Stimulated activated CD4-positive, alpha-beta T cell treated with anti-CD3 and anti-CD28 coated beads, Interleukin-15, amount 100 ng/mL, for 1 hour (primary cell): ENCODE measurements at places on chromosomes 13 and 19.

GRCh38 chr13:108566413-108567170 is 62.8 kb upstream of the MYO16 start:
- DNase-seq, result no peak

DNA sequence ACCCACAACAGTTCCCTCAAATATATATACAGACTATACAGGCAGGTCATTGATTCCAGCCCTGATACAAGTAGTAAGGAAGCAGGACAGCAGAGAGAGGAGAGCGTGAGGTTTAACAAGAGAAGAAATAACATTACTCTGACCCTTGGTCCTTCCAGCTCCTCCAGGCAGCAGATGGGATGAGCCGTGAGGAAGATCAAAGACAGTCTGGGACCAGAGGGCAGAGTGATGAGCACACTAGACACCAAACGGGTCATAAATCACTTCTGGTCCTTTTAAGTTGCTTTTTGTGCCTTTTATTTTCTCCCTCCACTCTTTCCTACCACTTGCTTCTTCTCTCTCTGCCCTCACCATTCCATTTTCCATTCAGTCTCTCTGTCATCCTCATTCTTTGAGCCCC is 16.9 kb upstream of the MICU2 start:
- DNase-seq, result no peak

DNA sequence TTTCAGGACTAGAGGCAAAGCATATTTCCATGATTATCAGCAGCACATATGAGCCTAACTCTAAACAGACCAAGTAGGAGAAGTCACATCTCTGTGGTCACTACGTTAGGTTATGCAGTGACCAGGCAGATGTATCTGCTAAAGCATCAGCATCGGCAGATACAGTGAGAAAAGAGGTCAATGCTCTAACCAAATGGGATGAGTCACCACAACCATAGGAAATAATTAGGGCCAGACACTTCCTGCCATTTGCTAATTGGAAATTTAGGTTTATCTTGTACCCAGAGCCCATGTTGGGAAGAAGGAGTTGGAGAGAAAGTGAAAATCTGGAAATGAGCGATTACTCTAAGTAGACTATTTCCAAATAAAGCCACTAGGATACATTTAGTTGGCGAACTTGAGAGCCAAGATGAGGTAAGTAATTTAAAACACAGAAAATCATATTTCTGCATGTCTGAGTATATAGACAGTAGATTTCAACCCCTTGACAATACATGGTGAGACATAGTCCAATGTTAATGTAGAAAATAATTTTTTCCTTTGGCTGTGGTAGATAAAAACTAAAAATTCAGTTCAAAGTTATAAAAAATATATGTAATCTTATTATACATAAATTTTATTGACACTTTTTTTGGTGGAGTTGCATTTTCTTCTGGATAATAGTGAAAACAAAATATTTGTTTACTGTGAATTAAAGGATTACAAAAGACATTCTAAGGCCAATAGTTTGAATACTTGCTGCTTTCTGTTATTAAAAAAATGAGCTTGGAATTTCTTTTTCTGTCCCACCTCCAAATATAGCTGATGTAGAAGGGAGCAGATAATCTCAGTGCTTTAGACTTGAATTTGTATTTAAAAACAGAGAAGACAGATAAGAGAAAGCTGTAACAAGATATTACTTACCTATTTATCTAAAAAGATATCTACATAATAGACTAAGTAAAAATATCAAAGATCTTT is 104.4 kb upstream of the CSNK1A1L start:
- no peak for DNase-seq

GRCh38 chr19:3482507-3483225 is 575 bp downstream of the SMIM44 start:
- no peak for DNase-seq

GRCh38 chr13:114044486-114044885 is 70.6 kb upstream of the C13orf46 start:
- no peak for DNase-seq

- peak; percentile 57 for DNase-seq
Observed at GRCh38 chr19:54462655-54463530, 685 bp downstream of the LENG9 start.

GRCh38 chr19:31154021-31154420 is 195.2 kb downstream of the TSHZ3 start:
- no peak for DNase-seq

DNA sequence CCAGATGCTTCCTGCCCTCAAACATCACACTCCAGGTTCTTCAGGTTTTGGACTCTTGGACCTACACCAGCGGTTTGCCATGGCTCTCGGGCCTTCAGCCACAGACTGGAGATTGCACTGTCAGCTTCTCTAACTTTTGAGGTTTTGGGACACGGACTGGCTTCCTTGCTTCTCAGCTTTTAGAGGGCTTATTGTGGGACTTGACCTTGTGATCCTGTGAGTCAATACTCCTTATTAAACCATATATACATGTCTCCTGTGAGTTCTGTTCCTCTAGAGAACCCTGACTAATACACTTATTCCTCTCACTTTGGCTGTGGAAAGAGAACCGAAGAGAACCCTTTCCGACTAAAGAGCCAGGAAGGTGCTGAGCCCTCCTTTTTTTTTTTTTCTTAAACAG is 53.6 kb downstream of the LMO7 start:
- DNase-seq, result no peak
